GM12891 (cell line): ENCODE measurements at places on chromosomes 3 and 15.

DNA sequence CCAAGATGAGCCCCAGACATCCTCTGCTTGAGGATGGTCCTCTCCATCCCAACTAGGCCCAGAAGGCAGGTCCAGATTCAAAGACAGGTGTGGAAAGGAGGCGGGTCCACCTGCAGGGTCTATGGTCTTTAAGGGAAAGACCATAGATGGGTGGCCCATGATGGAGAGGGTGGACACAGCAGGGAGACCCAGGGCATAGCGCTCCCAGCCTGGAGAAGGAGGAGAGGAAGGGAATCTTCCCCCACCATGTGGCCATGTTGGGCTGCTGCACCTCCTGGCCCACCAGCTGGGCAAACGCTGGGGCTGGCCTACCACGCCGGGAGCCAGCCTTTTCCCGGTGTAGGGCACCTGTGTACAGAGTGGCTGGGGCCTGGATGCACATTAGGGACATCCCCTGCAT lies 265.2 kb upstream of the TLE3 start:
- DNase-seq, result no peak

DNA sequence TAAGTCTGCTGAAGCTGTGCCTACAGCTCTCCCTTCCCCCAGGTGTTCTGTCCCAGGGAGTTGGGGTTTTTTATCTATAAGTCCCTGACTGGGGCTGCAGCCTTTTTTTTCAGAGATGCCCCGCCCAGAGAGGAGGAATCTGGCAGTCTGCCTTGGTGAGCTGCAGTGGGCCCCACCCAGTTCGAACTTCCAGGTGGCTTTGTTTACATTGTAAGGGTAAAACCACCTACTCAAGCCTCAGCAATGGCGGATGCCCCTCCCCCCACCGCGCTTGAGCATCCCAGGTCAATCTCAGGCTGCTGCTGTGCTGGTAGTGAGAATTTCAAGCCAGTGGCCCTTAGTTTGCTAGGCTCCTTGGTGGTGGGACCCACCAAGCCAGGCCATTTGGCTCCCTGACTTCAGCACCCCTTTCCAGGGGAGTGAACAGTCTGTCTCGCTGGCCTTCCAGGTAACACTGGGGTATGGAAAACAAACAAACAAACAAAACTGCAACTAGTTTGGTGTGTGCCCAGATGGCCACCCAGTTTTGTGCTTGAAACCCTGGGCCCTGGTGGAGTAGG lies 189.4 kb downstream of the MFSD1 start:
- no peak for DNase-seq

DNA sequence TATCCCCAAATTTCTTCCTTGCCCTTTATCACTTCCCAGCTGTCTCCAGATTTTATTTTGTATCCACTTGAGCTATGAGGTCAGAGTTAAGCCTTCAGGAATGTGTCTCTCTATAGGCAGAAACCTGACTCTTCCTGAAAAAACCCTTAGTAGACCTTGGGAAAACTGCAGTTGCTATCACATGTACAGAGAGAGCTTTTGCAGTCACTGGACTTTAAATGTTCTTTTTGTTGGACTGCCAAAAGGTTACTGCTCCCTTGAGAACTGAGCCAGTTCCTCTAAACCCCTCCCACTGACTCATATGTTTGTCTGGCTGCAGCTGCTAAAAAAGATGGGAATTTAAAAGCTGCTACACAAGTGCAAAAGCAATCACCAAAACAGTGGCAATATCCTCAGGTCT lies 169.1 kb upstream of the CCDC54 start:
- DNase-seq, result no peak

- DNase-seq, result no peak
These were observed 16.0 kb downstream of the H1-8 start for GRCh38 chr3:129558772-129559564.

DNA sequence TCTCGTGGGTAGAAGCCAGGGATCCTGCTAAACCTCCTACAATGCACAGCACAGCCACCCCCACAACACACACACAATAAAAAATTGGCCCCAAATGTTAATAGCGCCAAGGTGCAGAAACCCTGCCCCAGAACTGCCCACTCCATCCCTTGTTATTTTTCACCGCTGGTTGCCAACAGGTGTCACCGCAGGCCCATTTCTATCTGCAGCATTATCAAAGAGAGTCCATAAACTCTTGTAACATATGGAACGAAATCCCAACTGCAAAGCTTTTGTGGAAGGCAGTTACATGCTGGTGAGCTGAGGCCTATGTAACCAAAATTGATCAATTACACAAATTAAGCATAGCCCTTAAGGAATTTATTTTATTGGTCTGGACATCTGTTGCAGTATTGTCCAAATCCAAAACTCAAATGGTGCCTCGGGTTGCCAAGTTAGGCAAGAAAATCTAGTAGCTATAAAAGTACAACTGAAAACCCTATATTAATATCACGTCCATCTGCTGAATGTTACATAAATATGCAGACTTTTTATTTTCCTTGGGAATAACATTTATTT lies 66.2 kb downstream of the SAMMSON start:
- no peak for DNase-seq

- DNase-seq, result no peak
These were observed 315.2 kb downstream of the UACA start for GRCh38 chr15:70447928-70448698.

DNA sequence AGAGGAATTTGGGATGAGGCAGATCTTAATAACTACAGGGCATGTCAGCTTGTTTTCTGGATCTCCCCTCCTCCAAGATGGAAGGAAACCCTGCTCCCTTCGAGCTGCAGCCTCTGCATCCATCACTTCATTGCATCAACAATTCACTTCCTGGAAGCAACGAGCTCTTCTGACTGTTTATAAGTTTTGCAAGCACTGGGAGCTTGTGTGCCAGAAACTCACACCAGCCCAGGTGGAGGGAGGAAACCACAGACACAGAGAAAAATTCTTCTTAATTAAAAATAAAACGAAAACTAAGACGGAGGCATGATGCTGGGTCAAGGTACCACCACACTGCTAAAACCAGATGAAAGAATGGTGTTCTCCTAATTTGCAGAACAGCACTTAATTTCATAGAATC lies 10.6 kb downstream of the LRIG1 start:
- DNase-seq, result no peak

DNA sequence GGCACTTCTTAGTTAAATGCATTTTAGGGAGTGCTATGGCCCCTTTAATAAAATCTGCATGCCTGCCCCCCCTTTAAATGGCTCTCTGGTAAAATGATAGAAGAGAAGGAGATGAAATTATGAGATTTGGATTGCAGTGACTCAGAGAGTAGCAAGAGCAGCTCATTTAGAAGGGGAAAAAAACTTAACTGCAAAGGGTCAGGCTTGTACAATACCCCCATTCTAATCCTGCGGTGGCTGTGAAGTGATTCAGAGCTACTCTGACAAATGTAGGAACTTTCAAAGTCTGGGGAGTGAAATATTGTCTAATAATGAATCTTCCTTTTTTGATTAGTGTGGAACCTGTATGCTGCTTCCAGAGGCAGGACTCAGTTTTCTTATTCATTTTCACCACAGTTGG lies 44.1 kb upstream of the TBC1D23 start:
- DNase-seq, result no peak

- no peak for DNase-seq
These were observed 779.6 kb upstream of the ARPP21 start for GRCh38 chr3:34859746-34860145.

GRCh38 chr15:99502661-99503060 lies 63.1 kb upstream of the MEF2A start:
- no peak for DNase-seq

DNA sequence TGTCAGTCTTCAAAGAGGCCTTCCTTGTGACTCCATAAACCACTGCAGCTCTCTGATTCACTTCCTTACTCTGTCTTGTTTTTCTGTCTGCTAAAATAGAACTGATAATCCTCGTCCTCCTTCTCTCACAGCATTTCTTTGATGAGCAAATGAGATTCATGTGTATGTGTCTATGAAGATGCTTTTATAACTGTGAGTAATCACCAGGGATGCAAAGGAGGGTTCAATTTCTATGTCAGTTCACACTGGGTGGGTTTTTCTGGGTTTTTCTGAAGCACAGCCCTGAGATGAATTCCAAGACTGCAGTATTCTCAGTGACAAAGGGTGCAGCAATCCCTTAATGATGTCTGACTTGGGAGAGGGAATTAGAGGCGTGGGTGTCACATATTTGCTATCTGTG lies 746.6 kb upstream of the CFAP20DC start:
- DNase-seq, result no peak

GRCh38 chr15:98431171-98431570 lies 217.2 kb upstream of the IGF1R start:
- DNase-seq, result no peak

DNA sequence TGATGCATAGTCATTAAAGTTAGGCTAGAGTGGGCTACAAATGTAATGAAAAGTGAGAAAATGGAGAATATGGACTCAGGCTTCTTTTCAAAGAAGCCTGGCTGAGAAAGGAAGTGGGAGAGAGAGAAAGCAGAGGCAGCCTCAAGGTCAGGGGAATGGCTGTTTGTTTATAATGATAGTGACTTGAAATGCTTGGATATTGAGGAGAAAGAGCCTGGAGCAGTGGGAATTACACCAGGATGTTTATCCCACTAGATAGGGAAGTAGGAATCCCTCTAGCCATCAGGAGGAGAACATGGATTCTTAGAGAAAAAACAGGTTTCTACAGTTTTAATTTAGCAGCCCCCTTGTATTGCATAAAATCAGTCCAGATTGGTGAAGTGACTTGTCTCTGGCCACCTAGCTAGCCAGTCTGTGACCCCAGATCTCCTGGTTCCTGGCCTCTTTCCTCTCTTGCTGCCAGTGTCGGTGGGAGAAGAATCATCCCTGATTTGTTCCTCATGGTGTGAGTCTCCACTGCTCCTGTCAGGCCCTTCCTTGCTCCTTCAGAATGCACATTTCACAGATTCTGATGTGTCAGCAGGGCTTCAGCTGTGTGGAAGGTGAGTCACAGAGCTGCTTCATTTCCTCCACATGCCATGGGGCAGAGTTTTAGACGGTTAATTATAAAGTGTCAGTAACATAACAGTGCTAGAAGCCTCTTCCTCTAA lies 32.9 kb downstream of the SEMA6D start:
- DNase-seq, result no peak

DNA sequence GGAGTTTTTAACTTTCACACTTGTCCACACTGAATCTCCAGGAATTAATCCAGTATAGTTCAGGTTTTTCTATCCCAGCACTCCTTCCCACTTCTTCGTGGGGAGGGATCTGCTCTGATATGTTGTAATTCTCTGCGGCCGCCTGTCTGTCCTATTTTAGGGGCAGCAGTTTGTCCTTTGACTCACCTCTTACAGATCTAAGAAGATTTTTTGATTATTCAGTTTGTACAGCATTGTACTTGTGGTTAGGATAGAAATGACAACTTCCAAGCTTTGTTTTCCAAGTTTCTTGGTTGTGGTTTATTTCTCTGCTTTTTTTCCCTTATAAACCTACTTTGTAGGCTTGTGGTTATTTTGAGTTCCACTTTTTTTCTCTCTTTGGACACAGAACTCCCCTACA lies 601.7 kb downstream of the SI start:
- no peak for DNase-seq

- no peak for DNase-seq
These were observed 55.1 kb upstream of the FILIP1L start for GRCh38 chr3:100169201-100169920.

GRCh38 chr3:171838218-171838720 lies 4.9 kb upstream of the TMEM212 start:
- no peak for DNase-seq

GRCh38 chr15:41043276-41043951 lies 72.7 kb downstream of the INO80 start:
- DNase-seq, result no peak

- no peak for DNase-seq
These were observed 8.1 kb upstream of the IGDCC3 start for GRCh38 chr15:65385870-65386258.

- no peak for DNase-seq
These were observed 25.4 kb downstream of the XPC start for GRCh38 chr3:14152963-14153355.

DNA sequence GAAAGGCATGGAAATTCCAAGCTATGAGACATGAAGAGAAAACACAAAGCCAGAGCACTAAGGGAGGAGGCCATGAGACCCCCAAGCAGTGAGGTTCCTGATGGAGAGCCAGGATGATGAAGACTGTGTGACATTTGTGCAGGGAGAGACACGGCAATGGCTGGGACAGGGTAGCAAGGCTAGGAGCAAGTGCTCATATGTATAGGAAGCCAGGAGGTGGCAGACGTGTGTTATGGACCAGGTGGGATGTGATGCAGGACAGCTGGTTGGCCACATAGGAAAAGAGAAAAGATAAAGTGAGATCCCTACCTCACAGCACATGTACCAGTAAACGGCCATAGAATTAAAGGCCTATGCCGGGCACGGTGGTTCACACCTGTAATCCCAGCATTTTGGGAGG lies 112.7 kb downstream of the APBA2 start:
- DNase-seq, result no peak

- DNase-seq, result no peak
These were observed 28.6 kb upstream of the CYP11A1 start for GRCh38 chr15:74396146-74396438.

DNA sequence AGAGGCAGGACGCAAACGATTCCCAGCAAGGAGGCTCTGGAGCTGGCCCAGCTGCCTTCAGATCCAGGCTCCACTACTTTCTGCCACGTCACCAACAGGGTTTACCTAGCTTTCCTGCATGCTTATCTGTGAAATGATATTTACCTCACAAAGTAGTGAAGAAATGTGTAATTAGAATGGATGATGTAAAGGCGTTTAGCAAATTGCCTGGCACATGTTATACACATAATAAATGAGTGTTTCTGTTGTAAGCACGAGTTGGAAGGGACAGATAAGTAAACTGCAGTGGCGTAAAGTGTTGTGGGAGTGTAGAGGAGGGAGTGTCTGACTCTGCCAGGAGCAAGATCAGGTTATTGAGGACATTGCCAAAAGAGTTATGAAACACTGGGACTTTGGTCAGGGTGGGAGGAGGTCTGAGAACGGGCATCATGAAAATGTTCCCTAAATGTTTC lies 3.5 kb upstream of the CHAC1 start:
- no peak for DNase-seq

GRCh38 chr3:37577697-37578096 lies 284.0 kb upstream of the CTDSPL start:
- no peak for DNase-seq

GRCh38 chr15:68445351-68445750 lies 13.4 kb upstream of the ITGA11 start:
- no peak for DNase-seq

DNA sequence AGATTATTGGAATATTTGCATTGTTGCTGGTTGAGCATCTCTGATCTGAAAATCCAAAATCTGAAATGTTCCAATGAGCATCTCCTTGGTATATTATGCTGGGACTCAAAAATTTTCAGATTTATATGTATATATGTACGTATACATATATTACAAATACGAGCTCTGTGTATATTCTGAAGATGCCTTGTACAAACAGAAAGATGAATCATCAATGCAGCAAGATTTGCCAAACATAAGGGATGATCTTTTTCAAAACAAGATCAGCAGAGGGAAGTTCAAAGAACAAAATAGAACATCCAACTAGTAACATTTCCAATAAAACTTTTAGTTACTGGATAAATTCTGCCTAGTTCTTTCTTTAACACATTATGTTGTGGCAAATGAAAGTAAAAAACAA lies 42.5 kb downstream of the HERC1 start:
- no peak for DNase-seq

GRCh38 chr15:40064231-40064894 lies 25.4 kb upstream of the SRP14 start:
- no peak for DNase-seq
